ENCODE measurements at places on chromosomes 4 and X.

GRCh38 chrX:65697915-65698796, 30.7 kb downstream of the MSN start:
- no peak for DNase-seq

- no peak for DNase-seq
Measured at GRCh38 chrX:97402333-97402732, 518.6 kb downstream of the RPA4 start.

- DNase-seq: no peak
Measured at GRCh38 chr4:106766519-106766918, 269.6 kb downstream of the DKK2 start.

- DNase-seq: no peak
Measured at GRCh38 chrX:70508296-70508911, 63.8 kb downstream of the DLG3 start.

DNA sequence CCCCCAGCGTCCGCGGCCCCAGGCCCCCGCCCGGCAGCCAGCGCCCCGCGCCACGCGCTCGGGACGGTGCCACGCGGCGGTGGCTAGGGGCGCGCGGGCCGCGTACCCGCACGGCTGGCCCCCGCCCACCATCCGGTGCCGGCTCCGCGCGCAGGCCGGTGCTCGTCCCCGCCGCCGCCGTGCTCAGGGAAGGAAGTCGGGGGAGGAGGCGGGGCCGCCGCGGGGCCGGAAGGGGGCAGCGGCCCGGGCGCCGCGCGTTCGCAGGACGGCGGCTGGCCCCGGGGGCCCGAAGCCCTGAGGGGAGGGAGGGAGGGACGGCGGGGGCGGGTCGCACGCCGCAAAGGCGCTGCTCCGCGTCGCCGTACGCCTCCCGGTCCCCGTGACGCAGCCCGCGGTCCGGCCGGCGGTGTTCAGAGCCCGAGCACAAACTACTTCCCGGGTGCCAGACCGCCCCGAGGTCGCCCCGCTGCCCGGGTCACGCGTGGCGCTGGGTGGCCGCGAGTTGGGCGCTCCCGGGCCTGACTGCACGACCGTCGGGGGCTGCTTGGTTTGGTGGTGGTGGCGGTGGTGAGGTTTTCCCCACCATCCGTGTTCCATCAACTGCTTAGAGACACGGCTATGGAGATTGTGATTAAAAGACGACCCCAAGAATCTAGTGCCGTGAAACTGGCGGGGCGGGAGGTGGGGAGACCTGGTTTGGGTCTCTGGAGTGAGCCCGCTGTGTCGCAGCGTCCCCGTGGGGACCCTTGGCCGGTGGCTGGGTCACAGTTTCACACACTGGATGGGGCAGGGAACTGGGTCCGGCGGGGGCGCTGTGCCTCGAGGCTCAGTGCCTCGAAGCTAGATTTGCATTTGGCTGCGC, at the start of gene DCTD:
DCTD (minus strand) TSS at position 205 of the 862 bp plus-strand sequence. CDS start 1,818 bp downstream, outside the sequence.
- DNase-seq: peak; percentile 76

- DNase-seq: peak; percentile 81
Measured at GRCh38 chr4:87895964-87896621, 63.3 kb downstream of the MEPE start.

GRCh38 chrX:48083212-48083611, 11.8 kb upstream of the ZNF630 start:
- DNase-seq: peak; percentile 21
